Mucosa of descending colon (tissue), 3 donors: ENCODE measurements at places on chromosomes 12 and 14.
A peak's percentile ranks its signal among the peaks of the same experiment; 100 is the strongest.

DNA sequence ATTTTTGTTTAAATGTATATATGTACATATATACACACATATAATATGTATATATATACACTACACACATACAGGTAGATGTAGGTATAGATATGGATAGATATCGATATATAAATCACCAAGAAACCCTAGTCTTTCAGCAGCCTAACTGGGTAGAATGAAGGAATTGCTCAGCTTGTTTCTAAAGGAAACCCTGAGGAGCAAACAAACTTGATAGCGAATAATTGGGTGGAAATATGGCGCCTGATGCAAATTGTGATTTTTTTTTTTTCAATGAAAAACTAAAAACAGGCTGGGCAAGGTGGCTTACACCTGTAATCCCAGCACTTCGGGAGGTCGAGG is 254 bp upstream of the CCDC177 start:
- DNase-seq: no peak

DNA sequence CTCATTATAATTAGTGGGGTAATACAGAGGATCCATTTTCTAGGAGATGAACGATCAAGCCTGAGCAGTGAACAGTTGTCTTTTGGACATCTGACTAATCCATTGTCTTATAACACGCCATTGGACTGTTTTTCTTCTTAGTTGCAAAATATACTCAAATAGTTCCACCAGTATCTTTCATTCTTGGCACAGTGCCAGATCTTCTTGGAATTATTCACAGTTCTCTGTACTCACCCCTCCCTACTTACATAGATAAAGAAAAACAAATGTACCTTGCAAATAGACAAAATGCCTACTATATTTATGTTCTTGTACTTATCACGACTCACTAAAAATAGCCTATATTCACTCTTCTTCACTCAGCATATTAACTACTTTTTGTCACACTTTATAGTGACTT is 3.8 kb downstream of the CBLN3 start:
- DNase-seq: no peak

GRCh38 chr14:84671776-84672175 is 858.2 kb upstream of the FLRT2 start:
- DNase-seq: no peak

DNA sequence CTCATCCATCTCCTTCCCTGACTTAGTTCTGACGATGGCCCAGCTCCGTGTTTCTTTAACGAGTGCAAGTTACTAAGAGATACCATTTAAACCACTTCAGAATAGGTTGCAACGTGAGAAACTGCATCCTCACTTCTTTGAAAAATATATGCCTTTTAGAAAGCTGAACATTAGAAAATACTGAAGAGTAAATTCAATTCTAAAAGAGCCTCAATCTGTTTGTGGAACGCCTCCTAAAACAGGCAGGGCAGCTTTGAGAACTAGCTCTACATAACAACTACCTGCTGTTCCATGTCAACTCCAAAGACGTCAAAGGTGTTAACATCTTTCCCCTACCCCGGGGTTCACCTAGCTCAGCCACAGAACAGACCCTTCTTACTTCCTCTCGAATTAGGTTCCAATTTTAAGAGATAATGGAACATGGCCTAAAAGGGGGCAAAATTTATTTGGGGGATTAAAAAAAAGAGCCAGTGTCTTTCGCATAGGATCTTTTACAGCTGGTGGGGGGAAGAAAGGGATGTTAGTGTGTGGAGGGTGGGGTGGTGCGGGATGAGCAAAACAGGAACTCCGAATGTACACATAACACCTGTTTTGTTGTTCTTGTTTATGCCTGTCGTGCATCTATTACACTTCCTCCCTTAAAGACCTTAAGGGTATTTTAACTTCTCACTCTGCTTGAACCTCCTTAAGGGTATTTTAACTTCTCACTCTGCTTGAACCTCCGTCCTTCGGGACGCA is 3.3 kb downstream of the BHLHE41 start:
- DNase-seq: no peak

DNA sequence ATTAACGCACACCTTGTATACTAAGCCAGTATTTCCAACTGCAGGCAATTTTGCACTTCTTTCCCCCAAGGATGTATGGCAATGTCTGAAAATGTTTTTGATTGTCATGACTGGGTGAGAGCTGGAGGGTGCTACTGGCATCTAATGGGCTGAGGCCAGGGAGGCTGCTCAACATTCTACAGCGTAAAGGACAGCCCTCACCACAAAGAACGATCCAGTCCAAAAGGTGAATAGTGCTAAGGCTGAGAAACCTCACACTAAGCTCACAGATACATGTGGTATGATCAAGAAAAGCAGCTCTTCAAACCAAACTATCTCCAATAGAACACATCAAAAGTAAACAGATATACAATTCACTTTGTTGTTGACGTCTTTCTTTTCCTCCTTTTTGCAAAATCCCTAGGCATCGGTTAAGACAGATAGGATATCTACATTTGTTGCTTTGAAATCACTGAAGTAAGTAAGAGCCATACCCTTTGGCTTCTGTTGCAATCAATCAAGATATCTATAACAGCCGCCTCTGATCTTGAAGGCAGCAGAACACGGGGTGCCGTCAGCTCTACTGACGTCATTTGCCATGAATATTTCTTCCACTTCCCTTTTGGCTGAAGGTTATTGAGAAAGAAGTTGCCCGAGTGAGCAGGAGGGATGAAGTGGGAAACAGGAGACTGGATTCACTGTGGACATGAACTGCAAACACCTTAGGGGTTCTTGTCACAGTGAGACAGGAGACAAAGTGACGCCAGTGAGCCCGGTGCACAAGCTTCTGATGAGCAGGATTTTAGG is 218.3 kb downstream of the FOXN3 start:
- DNase-seq: no peak

GRCh38 chr14:97329701-97330100 is 532.5 kb downstream of the VRK1 start:
- no peak for DNase-seq

GRCh38 chr14:32190673-32191072 is 11.2 kb upstream of the RNU6-7 start:
- DNase-seq: no peak

DNA sequence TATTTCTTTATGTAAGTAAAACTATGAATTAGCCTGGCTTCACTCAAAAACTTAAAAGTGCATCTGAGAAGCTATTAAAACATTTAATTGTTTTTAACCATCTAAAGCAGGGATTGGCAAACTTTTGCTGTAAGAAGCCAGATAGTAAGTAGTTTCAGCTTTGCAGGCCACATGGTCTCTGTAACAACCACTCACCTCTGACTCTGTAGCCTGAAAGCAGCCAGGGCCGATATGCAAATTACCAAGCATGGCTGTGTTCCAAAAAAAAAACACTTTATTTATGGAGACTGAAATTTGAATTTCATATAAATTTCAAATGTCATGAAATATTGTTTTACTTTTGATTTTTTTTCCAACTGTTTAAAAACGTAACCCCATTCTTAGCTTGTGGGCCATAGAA is 95.3 kb downstream of the CIT start:
- DNase-seq: no peak

DNA sequence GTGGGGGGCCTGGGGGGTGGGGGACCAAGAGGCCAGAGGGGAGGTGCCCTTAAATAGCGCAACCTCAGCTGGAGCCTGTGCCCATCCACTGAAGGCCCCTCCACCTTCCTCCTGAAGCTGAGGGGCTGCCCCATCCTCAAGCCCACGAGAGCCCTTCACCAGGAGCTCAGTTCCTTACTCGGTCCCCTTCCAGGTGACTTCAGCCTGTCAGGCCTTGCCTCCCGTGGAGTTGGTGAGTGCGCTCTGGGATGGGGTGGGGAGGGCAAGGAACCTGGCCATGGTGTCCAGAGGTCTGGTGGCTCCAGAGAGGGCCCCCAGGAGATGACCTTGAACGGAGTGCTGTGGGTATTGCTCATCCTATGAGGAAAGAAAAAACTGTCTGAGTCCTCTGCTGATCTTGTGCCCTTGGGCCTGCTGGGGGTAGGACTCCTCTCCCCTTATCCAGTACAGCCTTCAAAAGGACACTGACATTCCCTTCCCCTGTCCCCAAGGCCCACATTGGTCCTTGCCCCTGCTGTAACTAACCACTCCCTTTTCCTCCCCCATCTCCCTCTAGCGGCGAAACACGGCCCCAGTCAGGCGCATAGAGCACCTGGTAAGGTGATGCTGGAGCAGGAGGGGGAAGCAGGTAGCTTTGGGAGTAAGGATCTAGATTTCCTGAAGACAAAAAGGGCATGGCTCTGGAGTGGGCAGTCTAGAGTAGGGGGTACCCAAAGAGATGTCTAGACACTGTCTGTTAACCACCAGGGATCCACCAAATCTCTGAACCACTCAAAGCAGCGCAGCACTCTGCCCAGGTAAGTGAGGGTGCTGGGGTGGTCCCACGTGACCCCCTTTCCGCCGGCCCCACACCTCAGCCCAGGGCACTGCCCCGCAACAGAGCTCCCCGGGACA is 3.6 kb downstream of the TNS2 start:
- DNase-seq: peak; percentile 87
